T-helper 9 cell (primary cell): ENCODE measurements at places on chromosomes 4 and X.

DNA sequence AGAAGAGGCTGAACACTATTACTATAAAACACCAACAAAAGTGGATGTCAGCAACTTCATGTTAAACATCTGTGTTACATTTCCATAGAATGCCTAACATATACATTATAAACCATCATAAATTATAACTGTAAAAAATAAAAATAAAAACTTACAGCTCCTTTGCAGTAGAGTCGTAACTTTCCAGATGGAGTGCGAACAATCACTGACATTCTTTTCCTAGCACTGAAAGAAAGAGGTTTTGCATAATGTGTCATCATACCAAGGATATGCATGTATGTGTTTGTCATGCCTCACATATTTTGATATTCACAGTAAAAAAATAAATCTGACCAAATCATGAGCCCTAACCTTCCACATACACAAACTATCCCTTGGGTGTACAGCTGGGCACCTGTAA, 113.1 kb downstream of the ATP8A1 start:
- no peak for DNase-seq

DNA sequence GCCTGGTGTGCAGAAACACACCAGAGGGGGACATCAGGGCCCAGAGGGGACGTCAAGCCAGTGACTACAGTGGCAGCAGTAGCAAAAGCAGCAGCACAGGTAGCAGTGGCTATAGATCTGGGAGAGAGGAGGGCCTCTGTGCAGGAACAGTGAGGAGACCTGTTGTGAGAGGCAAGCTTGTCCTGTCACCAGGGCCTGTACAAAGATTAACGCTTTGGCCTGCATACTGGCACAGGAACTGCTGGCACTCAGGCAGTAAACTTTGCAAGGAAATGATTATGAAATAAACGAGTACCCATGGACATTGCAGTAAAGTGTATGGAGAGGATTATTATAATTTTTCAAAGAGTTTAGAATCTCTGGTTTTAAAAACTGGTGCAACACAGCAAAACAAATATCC, 5.5 kb upstream of the PHF8 start:
- DNase-seq = no peak

GRCh38 chrX:123153846-123154335, 30.2 kb upstream of the GRIA3 start:
- DNase-seq = no peak

DNA sequence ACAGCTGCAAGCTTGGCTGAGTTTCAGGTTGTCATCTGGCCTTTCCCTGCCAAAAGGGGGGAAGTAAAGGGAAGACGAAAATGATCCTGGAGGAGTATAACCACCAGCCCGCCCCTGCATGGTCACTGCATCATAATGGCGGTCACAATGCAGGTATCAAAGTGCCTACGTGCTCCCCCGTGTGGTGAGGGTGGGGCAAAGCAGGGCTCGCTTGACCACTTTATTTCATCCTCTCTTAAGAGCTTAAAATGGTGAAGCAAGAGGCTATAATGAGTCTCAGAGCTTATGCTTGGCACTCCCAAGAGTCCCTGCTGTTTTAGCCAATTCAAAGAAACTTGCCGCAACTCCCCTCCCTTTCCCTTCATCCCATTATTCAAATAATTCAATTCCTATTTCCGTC, 105.6 kb downstream of the APOOL start:
- no peak for DNase-seq

- no peak for DNase-seq
Observed at GRCh38 chr4:168885400-168885799, 124.7 kb downstream of the CBR4 start.

- no peak for DNase-seq
Observed at GRCh38 chr4:114272226-114272625, 292.8 kb upstream of the ARSJ start.

- no peak for DNase-seq
Observed at GRCh38 chr4:11042760-11043159, 358.2 kb upstream of the CLNK start.

DNA sequence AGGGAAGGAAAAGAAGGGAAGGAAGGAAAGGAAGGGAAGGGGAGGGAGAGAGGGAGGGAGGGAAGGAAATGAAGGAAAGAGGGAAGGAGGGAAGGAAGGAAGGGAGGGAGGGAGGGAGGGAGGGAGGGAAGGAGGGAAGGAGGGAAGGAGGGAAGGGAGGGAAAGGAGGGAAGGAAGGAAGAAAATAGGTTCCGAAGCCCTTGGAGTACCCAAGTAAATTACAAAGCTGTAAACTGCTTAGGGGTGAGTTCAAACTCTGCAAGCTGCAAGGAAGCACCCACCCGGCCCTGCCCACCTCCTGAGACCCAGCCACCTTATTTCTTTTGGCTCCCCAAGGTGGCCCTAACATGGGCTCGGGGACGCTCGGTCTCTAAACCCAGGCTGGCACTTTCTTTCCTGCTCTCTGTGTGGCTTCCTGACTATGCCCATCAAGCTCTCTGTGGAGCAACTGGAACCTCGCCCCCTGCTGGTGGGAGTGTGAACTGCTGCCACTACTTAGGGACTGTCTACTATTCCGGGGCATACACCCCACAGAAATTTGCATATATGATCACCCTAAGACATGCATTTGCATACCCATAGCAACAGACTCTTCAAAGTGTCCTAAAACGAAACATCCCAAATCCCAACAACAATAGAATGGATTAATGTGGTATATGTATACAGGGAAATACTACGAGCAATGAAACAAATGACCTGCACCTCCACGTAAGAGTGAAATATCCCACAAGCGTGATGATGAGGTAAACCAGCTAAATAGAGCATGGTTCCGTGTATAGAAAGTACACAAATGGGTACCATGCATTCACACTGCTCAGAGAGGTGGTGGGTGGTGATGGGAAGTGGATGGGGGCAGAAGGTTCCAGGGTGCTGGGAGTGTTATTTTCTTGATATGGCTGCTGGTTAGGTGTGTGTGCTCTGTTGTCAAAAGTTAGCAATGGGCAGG, 151.7 kb upstream of the TBL1X start:
- peak; percentile 76 for DNase-seq
